Vagina (tissue), 2 donors: ENCODE measurements at places on chromosomes 3 and 15.
A peak's percentile ranks its signal among the peaks of the same experiment; 100 is the strongest.

DNA sequence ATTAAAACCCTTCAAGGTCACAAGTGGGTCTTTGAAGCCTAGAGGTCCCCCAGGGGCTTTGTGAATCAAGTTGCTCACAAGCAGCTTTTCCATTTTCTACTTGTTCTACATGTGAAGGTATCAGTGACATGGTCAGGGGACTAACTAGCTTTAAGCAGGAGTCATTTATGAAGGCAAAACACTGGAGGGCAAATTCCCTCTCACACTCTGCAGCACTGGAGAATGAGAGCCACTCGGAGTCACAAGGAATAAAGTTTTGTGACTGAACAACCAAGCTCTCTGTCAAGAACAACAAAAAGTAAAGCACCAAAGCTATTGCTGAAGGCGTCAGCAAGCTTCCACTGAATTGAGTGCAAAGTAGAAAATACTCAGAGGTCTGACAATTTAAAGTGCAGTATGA lies 609.0 kb downstream of the EDEM1 start:
- no peaks in the 10 kb centered on the region for H3K36me3 ChIP-seq
- no peak overlapping the region for H3K27ac ChIP-seq
- H3K4me3 ChIP-seq = no peak overlapping the region
- no peaks in the 10 kb centered on the region for H3K27me3 ChIP-seq
- no peak for DNase-seq

DNA sequence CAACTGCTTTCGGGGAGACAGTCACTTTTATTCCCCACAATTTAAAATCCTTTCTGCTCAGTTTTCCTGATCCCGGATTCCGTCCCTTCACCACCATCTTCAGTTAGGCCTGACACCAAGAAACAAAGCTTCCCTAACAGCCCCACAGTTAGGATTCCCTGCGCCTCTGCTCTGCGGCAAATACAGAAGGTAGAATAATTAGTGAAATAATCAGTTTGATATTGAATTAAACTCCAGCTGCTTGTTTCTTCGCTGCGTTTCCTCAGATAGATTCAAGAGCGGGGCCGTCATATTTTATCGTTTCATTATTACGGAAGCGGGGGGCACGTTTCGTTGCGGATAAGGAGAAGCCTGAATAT lies 1.3 kb upstream of the EOMES start:
- H3K4me3 ChIP-seq = no peak overlapping the region
- H3K27me3 ChIP-seq = peaks cover 22% of the 10 kb centered on the region
- DNase-seq = no peak
- peaks cover 43% of the 10 kb centered on the region for H3K4me1 ChIP-seq
- no peaks in the 10 kb centered on the region for H3K36me3 ChIP-seq
- no peak overlapping the region for H3K27ac ChIP-seq

DNA sequence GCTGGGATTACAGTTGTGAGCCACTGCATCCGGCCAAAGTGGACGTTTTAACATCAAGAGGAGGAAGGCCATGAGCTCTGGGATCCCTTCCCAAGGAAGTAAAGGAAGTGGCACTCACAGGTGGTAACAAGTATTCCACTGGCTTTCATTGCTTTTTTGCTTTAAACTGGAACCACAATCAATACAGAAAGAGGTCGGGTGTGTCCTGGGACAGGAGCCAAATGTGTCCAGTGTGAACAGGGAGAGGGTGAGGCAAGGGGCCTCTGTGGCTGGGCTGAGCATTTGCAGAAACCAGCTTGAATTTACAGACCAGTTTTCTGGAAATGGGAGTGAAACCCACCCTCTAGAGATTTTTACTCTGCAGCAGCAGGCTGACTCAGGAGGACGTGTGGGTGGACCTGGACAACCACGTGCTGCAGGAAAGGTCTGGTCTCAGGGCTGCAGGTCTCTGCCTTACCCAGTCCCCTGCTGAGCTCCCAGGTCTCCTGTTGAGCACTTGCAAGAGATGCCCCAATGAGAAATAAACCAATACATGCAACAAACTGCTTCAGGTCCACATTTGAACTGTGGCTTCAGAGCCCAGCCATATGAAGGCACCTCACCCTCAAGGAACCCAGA lies 42.8 kb upstream of the TMEM115 start:
- H3K27me3 ChIP-seq = no peaks in the 10 kb centered on the region
- DNase-seq = no peak
- H3K36me3 ChIP-seq = no peaks in the 10 kb centered on the region
- no peak overlapping the region for H3K27ac ChIP-seq
- no peaks in the 10 kb centered on the region for H3K4me1 ChIP-seq

DNA sequence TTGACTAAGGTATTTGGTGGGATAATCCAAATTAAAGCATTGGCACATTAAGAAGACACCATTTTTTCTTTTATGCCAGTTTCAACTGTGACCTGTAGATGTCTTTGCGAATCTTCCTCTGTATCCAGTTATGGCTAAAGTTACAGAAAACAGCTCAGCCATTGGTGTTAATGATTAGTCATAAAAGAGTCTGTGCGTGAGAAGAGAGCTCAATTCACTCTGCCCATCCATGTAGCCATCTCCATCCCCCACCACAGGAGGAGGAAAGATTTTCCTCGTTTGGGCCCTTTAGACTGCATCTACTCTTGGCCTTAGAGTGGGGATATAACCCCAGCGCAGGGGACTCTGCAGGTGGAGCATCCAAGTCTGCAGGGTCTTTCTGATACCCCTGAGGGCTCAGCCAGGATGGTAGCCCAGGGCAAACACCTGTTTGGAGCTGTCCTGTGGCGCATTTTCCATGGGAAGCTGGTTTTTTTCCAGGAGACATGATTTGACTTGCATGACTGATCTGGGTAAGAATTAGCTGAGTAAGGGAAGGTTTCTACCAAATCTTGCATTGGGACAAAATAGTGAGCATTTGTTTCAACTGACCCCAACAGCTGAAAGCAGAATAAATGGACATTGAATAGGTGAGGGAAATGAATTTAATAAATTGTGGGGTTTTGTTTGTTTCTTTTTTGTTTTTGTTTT lies 29.5 kb downstream of the NANOGP8 start:
- H3K27me3 ChIP-seq = no peaks in the 10 kb centered on the region
- H3K4me3 ChIP-seq = no peak overlapping the region
- no peak for DNase-seq
- H3K4me1 ChIP-seq = no peaks in the 10 kb centered on the region

GRCh38 chr3:15331072-15331605 lies 1.2 kb downstream of the SH3BP5 start:
- peak overlapping the region; percentile 87 for H3K4me3 ChIP-seq
- H3K36me3 ChIP-seq = no peaks in the 10 kb centered on the region
- no peaks in the 10 kb centered on the region for H3K27me3 ChIP-seq
- H3K4me1 ChIP-seq = peaks cover 52% of the 10 kb centered on the region

GRCh38 chr3:159792070-159792469 lies 196.6 kb upstream of the IL12A start:
- no peak overlapping the region for H3K27ac ChIP-seq
- peaks cover 30% of the 10 kb centered on the region for H3K4me1 ChIP-seq
- H3K27me3 ChIP-seq = no peaks in the 10 kb centered on the region
- peak; percentile 22 for DNase-seq
- H3K36me3 ChIP-seq = no peaks in the 10 kb centered on the region
- H3K4me3 ChIP-seq = no peak overlapping the region

- H3K36me3 ChIP-seq = no peaks in the 10 kb centered on the region
- no peak for DNase-seq
- H3K4me3 ChIP-seq = no peak overlapping the region
- no peaks in the 10 kb centered on the region for H3K27me3 ChIP-seq
- H3K4me1 ChIP-seq = no peaks in the 10 kb centered on the region
These were observed 72.3 kb downstream of the CORO2B start for GRCh38 chr15:68650901-68651709.

- H3K27ac ChIP-seq = no peak overlapping the region
- H3K36me3 ChIP-seq = no peaks in the 10 kb centered on the region
- H3K4me3 ChIP-seq = no peak overlapping the region
- peaks cover 16% of the 10 kb centered on the region for H3K4me1 ChIP-seq
- no peaks in the 10 kb centered on the region for H3K27me3 ChIP-seq
These were observed 3.0 kb upstream of the PLCH1 start for GRCh38 chr3:155747946-155748290.

GRCh38 chr3:42736081-42736480 lies 33.5 kb upstream of the HHATL start:
- H3K4me1 ChIP-seq = no peaks in the 10 kb centered on the region
- H3K27me3 ChIP-seq = no peaks in the 10 kb centered on the region
- no peaks in the 10 kb centered on the region for H3K36me3 ChIP-seq
- no peak for DNase-seq

DNA sequence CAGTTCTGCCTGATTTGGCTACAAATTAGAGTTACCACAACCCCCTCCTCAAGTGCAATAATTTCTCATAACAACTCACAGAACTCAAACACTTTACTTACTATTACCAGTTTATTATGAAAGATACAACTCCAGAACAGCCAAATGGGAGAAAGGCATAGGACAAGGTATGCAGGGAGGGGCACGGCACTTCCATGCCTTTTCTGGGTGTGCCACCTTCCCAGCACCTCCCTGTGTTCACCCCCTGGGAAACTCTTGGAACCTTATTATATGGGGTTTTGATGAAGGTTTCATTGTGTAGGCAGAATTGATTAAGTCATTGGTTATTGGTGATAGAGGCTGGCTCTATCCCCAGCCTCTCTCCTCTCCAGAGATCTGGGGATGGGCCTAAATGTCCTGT lies 66.6 kb upstream of the RAP2B start:
- H3K4me3 ChIP-seq = no peak overlapping the region
- no peaks in the 10 kb centered on the region for H3K36me3 ChIP-seq
- H3K27ac ChIP-seq = no peak overlapping the region
- DNase-seq = no peak

GRCh38 chr3:152518346-152518745 lies 249.6 kb downstream of the MBNL1 start:
- H3K27me3 ChIP-seq = no peaks in the 10 kb centered on the region
- no peaks in the 10 kb centered on the region for H3K36me3 ChIP-seq
- H3K4me3 ChIP-seq = no peak overlapping the region
- no peaks in the 10 kb centered on the region for H3K4me1 ChIP-seq

GRCh38 chr3:13281507-13282357 lies 138.4 kb downstream of the NUP210 start:
- H3K27ac ChIP-seq = peak overlapping the region; percentile 68
- DNase-seq = no peak
- peaks cover 30% of the 10 kb centered on the region for H3K4me1 ChIP-seq
- H3K4me3 ChIP-seq = peak overlapping the region; percentile 51
- peaks cover 4% of the 10 kb centered on the region for H3K27me3 ChIP-seq

DNA sequence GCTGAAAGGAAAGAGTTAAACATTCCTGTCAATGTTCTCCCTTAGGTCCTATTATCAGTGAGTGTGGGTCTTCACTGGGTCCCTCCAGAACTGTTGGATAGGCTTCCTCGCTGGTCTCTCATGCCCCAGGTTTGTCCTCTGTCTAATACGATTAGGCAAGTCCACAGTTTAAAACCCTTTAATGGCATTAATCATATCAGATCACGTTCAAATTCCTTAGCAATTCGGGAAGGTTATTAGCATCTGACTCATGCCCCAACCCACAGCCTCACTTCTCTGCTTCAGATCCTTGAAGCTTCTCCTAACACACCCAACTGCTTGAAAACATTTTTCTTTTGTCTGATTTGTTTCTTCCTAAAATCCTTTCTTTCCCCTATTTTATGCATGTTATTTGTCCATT lies 224.3 kb upstream of the ATP10A start:
- DNase-seq = no peak
- H3K4me1 ChIP-seq = no peaks in the 10 kb centered on the region
- no peak overlapping the region for H3K4me3 ChIP-seq
- H3K27me3 ChIP-seq = no peaks in the 10 kb centered on the region

DNA sequence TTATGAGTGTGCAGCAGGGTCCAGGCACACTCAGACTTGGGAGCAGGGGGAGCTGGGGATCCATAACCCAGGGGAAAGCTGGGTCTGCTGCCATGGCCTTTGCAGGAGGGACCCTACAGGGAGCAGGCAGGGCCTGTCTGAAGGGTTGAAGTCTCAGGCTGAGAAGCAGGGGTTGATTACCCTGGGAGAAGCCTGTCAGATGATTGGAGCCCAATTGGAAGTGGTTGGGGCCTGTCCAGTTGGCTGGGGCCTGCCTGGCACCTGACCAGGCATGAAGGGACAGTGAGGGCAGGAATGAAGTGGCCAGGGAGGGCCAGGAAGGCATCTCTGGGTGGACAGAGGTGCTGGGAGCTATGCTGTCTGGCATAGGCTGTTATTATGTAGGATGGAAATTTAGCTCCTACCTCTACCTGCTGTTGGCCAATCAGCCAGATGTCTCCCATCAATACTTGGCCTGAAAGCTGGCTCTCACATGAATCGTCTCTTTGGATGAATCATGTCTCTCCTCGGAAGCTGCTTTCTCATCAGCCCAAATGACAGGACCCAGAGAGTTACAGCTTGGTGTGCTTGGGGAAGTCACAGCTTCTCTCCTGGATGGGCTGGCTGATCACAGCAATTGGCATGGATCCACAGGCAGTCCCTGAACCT lies 27.4 kb upstream of the SLCO2A1 start:
- no peaks in the 10 kb centered on the region for H3K27me3 ChIP-seq
- H3K4me1 ChIP-seq = peaks cover 9% of the 10 kb centered on the region
- no peak overlapping the region for H3K4me3 ChIP-seq
- DNase-seq = peak; percentile 42

GRCh38 chr15:40845036-40845435 lies 1.2 kb downstream of the SPINT1 start:
- peaks cover 34% of the 10 kb centered on the region for H3K4me1 ChIP-seq
- H3K27ac ChIP-seq = peak overlapping the region; percentile 70
- DNase-seq = no peak
- no peaks in the 10 kb centered on the region for H3K27me3 ChIP-seq
- peak overlapping the region; percentile 54 for H3K4me3 ChIP-seq
- no peaks in the 10 kb centered on the region for H3K36me3 ChIP-seq

DNA sequence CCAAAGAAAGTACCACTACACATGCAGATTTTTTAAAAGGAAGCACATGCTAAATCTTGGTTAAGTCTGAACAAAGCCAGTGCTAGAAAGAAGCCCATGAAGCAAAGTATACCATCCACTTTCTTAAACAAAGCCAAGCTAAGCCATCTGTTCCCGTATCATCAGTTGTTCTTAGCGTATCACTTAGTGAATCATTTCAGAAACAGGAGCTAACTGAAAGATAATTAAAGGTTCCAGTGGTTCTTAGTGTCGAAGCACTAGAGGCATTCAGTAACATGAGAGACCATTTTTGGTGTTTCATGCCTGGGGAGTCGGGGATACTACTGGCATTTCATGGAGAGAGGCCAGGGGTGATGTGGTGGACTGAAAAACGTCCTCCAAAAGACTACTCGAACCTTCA lies 12.8 kb downstream of the UBXN7 start:
- DNase-seq = no peak
- H3K4me1 ChIP-seq = peaks cover 22% of the 10 kb centered on the region
- no peaks in the 10 kb centered on the region for H3K27me3 ChIP-seq
- H3K36me3 ChIP-seq = no peaks in the 10 kb centered on the region

DNA sequence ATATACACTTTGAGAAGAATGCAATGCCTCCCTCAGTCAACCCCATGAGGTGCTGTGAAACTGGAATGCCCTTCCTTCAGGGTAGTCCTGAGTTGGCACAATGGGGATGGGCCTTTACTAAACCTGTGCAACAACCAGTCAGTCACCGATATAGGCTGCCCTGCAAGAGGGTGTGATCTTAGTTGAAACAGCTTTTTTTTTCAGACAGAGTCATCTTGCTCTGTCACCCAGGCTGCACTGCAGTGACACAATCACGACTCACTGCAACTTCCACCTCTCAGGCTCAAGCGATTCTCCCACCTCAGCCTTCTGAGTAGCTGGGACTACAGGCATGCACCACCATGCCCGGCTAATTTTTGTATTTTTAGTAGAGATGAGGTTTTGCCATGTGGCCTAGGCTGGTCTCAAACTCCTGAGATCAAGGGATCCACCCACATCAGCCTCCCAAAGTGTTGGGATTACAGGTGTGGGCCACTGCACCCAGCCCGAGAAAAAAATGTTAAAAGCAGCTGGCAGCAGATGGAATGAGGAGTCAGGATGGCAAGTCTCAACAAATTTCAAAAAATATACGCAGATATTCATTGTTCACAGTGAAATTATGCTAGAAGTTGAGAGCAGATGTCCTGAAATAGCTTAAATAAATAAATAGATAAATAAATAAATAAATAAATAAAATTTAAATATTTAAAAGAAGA lies 31.8 kb downstream of the MYO5A start:
- no peak overlapping the region for H3K27ac ChIP-seq
- DNase-seq = no peak
- H3K36me3 ChIP-seq = no peaks in the 10 kb centered on the region
